ENCODE measurements at places on chromosomes 6 and 20.

- DNase-seq: no peak
Measured at GRCh38 chr20:40009542-40009941, 679.5 kb downstream of the MAFB start.

GRCh38 chr6:135310291-135310690 is 129.2 kb downstream of the MYB start:
- DNase-seq: no peak

DNA sequence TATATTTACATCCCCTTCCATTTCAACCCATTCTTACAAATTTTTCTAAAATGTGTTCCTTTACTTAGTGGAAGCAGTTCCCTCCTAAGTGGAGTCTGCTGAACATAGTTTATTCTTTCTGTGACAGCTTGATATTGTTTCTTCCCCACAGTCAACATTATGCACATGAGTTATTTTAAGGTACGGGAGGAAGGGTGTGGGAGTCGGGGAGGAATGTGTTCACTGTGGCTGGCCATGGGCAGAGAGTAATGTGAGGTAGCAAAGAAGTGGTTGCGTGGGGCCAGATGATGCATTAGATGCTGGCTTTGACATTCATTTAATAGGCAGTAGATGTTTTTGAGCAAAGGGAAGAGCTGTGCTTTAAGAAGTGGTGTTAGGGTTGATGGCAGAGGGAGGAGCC is 98.5 kb downstream of the ARMC2 start:
- peak; percentile 18 for DNase-seq

DNA sequence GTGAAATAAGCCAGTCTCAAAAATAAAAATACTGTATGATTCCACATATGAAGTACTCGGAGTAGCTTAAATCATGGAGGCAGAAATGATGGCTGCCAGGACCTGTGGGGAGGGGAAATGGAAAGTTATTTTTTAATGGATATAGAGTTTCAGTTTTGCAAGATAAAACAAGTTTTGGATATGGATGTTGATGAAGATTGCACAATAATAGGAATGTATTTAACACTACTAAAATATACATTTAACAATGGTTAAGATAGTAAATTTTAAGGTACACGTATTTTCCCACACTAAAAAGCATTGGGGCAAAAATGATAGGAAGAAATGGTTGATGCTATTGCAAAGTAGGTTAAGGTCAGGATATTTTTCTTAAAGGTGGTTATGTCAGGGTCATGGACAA is 1058.9 kb upstream of the MAP3K7 start:
- DNase-seq: no peak

GRCh38 chr20:32132911-32133549 is 23.5 kb downstream of the TM9SF4 start:
- DNase-seq: no peak

DNA sequence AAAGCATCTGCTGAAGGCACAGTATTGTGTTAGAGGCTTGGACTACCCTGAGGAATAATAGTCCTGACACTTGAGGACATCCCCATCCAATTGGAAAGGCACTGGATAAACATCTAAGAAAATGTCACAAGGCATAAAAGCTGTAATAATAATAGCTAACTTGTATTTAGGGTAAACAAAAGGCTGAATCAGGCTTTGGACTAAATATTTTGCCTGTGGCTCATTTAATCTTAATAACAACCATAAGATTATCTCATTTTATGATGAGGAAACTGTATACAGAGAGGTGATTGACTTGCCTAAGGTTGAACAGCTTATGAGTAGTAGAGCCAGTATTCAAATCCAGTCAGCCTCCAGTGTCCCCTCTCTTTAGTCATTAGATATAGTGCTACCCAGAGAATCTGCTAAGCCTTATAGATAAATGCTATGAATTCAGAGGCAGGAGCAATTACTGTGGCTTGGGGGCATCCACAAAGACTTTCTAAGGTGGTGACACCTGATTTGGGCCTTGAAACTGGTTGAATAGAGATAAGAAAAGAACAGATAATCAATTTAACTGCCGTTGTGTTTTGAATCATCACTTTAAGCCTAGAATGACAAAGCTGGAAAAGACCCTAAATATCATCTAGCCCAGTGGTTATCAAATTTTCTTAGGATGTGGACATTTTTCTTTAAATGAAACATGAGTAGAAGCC is 7.5 kb upstream of the ZSWIM1 start:
- no peak for DNase-seq

DNA sequence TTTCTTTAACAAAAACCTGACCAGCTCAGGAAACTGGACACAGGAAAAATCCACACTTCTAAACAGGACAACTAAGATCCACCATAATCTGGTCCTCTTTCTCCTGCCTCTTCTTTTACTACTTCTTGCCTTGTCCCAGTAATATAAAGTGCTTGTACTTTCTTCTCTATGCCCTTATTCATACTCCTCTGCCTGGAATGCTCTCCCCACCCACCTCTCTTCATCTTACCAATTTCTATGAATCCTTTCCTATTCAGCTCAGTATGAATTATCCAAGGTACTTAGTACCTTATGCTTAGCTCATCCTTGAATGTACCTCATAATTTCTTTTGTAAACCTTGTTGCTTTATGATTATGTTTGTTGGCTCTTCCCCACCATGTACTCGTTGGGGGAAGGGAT is 159.4 kb downstream of the CDK19 start:
- DNase-seq: no peak

- DNase-seq: no peak
Measured at GRCh38 chr20:15317546-15318232, 980.3 kb upstream of the FLRT3 start.

DNA sequence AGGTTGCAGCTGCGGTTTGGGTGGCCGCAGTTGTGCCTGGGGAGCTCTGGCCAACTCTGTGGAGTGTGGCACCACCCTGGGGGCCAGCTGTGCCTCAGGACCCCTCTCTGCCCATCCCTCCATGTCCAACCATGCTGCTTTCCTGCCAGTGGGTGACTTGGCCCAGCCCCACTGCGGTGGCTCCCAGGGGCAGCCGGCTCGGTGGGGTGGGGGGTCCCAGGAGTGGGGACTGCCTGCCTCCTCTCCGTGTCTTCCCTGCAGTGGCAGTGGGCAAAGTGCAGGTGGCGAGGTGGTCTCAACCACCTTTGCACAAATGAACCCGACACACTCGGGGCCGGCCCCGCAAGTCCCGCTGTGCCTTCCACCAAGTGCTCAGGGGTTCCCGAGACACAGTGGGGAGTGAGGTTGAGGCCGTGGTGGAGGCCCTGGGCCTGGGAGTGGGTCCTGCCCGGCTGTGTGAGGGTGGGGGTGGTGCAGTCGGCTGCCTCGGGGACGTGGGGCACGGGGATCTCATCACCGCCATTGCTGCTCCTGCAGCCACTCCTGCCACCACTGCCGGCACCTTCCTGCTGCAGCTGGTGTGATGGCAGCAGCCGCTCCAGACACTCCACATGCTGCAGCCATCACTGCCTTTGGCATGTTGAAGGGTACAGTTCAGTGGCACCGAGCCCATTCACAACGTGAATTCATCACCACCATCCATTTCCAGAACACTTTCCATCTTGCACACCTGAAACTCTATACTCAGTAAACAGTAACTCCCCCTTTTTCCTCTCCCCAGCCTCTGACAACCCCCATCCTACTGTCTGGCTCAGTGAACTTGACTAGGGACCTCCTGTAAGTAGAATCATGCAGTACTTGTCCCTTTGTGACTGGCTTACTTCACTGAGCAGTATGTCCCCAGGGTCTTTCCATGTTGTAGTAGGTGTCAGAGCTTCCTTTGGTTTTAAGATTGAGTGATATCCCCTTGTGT is 10.7 kb upstream of the SLCO4A1 start:
- no peak for DNase-seq

GRCh38 chr6:110636781-110637180 is 160.4 kb upstream of the SLC22A16 start:
- DNase-seq: no peak

- no peak for DNase-seq
Measured at GRCh38 chr6:34115403-34115795, 30.5 kb downstream of the GRM4 start.

DNA sequence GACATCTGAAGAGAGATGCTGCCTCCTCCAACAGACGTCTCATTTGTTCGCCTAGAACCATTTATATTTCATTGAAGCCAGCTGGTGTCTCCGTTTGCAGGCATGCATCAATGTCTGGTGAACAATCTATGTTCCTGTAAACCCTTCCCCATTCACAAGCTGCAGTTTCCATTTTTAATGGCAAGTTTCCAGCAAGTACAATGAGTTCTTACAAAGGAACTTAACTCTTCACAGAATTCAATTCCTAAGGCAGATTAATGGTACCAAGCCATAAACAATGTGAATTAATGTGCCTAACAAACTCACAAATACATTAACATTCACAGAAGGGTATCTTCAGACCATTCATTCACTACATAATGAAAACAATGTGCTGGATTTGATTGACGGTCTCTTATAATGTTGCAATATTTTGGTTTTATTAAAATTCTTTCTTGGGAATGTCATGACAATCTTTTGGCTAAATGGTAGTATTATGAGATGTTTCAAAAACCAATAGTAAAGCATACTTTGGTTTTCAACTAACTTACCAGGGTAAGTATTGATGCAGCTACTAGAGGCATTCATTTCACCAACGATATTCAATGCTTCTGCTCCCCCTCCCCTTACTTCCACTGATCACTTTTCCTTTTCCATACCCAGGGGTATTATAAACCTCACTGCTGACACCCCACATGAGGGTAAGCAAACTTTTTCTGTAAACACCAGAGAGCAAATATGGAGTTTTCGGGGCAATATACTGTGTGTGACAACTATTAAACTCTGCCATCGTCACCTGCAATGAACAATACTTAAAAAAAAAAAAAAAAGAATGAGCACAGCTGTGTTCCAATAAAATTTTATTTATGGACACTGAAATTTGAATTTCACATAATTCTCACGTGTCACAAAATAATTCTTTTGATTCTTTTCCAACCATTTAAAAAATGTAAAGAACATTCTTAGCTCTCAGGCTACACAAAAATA is 4.2 kb downstream of the AKIRIN2 start:
- peak; percentile 60 for DNase-seq

GRCh38 chr20:51833326-51833725 is 31.0 kb upstream of the SALL4 start:
- DNase-seq: no peak

DNA sequence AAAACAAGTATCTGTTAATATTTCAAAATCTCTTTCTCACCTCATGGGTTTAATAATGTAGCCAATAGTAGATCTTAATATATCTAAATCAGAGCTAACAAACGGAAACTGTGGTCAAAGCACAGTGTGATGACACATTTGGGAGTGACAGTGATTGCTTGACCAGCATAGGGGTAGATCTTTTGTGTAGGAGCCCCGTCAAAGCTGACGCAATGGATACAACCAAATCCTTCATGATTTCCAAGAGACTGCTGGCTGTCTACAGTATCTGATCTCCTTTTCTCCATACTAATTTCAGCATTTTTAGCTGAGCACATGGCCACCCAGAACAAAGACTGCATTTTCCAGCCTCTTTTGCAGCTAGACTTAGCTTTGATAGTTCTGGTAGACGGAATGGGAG is 299.3 kb upstream of the ECI2 start:
- DNase-seq: no peak

- peak; percentile 21 for DNase-seq
Measured at GRCh38 chr6:26311012-26311384, 54.0 kb upstream of the BTN3A2 start.

GRCh38 chr20:9140162-9140760 is 71.4 kb downstream of the PLCB4 start:
- no peak for DNase-seq

GRCh38 chr6:83536647-83537589 is 24.6 kb downstream of the PRSS35 start:
- DNase-seq: no peak

GRCh38 chr6:105326216-105326615 is 76.7 kb downstream of the PREP start:
- DNase-seq: peak; percentile 62

DNA sequence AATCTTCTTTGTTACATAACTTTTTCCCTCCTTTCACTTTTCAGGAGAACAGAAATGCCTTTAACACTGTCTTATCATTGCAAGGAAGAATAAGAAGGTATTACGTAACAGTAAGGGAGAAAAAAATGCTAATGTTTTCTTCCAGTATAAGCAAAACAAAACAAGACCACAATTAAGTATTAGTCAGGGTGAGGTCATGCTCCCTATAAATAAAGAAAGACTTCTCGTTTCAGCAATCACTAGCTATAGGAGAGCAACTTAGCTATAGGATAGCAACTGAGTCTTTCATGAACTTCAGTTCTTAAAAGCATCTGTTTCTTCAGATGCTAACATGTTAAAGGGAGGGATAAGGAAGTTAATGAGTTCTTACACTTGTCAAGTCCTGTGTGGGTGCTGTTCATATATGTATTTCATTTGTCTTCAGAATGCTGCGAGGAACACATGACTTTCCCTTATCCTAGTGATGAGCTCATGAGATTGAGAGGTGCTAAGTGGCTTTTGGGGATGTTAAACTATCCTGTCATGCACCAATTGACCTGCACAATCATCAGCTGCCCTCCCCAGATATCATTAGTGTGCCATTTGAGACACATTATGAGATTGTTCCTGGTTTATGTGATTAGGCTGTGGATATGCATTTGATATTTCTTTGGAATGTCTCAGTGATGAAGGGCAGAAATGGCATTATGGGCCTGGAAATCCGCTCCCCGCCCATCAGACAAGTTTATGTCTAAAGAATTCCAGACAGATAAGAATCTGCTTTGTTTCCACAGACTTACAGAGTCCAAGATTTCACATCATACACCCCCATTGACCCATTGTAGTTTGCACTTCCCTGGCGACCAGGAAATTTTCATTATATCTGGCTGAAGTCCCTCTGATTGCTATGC is 37.5 kb downstream of the LAMA4 start:
- DNase-seq: no peak

- no peak for DNase-seq
Measured at GRCh38 chr6:19789100-19789803, 47.9 kb upstream of the ID4 start.

- no peak for DNase-seq
Measured at GRCh38 chr6:57262488-57262887, 40.4 kb upstream of the RAB23 start.

GRCh38 chr20:52172392-52173047 is 19.1 kb downstream of the ZFP64 start:
- no peak for DNase-seq

DNA sequence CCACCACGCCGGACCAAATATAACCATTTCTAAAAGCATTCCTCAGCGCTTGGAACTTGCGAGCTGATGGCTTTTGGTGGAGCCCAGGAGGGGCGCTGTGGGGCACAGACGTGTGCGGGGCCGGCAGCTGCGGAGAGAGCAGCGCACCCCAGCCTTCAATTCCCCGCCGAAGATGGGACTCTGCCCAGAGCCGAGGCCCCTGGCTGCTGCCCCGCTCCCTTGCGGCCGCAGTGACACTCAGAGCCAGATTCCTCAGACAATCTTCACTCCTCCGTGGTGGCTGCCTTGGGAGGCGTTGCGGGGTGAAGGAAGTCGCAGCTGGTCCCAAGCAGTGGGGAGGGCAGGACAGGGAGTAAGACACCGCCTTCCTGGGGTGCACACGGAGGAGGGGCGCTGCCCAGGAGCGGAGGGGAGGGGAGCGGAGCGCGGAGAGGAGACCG is 87.7 kb downstream of the TMEM242 start:
- DNase-seq: no peak

GRCh38 chr6:4420160-4420865 is 284.9 kb upstream of the ECI2 start:
- no peak for DNase-seq

All from NCI-H774 (cell line).